ENCODE measurements at places on chromosomes 6 and 20.

GRCh38 chr6:168695701-168696100, 254.7 kb downstream of the SMOC2 start:
- no peak for DNase-seq

DNA sequence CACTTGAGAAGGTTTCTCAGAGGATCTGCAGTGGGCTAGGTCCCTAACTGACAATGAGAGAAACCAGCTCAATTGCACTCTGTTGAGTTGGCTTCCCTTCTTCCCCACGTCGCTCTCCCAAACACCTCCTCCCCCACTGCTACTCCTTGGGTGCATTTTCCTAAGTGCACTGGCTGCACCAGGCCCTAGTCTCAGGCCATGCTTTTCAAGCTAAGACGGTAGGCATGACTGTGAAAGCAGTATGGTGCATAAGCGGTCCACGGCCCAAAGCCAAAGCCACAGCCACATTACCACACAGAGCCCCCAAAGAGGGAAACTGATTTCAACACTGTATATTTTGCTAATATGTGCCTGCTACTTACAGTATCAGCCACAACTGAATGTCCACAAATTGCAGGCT, 62.1 kb upstream of the RBM24 start:
- DNase-seq: no peak

- no peak for DNase-seq
Observed at GRCh38 chr6:44020664-44021425, 106.4 kb downstream of the MRPL14 start.

- DNase-seq: no peak
Observed at GRCh38 chr6:20718705-20719653, 184.7 kb downstream of the CDKAL1 start.

DNA sequence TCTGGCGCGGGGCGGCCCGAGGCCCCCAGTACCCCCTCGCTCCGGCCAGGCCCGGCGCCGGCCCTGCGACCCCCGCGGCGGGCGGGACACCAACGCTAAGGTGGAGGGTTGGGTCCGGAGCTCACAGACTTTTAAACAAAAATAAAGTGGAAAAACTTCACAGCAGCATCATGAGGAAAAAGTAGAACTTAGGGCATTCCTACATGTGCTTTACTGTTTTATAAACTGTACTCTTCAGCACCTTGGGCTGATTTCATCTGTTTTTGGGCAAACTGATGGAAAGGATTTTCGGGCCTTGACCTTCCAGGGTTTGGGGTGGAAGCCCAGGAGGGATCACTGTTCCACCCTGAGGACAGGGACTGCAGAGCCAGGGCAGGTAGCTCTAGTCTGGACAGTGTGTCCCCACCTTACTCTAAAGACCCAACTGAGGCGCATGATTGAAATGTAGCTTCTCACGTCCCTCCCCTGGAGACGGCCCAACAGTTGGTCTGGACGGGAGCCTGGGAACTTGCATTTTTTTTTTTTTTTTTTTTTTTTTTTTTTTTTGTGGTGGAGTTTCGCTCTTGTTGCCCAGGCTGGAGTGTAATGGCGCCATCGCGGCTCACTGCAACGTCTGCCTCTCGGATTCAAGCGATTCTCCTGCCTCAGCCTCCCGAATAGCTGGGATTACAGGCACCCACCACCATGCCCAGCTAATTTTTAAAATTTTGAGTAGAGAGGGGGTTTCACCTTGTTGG, 740 bp downstream of the NELFCD start:
- no peak for DNase-seq

All from ecto neural progenitor cell (in vitro differentiated cells).